ENCODE measurements at places on chromosomes 4 and X.

DNA sequence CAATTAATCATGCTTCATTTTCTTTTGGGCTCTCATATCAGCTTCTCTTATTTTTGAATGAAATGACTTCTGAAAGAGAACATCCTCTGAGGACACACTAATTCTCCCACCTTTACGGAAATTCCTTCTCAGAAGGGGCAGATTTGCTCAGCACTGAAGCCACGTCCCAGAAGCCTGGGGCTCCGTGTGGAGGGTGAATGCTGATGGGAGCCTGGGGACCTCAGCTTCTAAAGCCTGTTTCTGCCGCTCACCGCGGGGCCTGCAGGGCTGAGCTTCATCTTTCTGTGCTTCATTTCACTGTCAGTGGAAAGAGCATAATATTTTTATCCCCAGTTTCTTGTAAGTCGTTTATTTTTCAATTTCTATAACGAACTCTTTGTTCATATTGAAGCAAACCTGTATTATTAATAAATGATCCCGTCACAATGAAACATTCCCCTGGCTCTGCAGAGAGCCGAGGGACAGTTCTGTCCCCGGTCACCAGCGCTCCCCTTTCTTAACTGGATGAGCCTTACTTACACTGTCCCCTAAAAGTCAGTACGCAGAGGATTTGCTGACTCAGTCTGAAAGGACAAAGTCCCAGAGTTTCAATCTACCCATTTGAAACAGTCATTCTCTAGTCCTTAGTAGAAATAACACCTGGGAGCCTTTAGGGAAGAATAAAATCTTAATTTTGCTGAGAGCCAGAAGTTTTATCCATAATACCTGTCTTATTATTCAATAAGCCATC is 364.6 kb upstream of the FAT1 start:
- DNase-seq, result no peak

DNA sequence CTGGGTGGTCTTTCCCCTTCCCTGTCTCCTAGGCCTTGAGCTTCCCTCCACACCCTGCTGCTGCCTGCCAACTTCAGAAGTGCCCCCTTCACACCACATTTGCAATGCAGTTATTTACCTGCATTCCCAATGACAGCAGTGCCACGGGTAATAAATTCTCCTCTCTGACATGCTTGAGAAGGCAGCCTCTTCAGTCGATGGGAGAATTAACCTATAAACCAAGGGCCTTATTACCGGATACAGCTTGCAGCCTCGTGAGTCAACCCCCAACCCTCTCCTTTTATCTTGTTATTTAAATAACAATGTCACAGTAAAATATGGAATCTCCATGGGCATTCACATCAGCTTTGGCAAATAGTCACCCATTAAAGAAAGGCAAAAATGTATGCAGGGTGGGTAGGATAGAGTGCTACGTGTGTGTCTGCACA is 34.7 kb upstream of the LGI2 start:
- no peak for DNase-seq

- no peak for DNase-seq
Measured at GRCh38 chrX:67749536-67749935, 205.7 kb downstream of the AR start.

DNA sequence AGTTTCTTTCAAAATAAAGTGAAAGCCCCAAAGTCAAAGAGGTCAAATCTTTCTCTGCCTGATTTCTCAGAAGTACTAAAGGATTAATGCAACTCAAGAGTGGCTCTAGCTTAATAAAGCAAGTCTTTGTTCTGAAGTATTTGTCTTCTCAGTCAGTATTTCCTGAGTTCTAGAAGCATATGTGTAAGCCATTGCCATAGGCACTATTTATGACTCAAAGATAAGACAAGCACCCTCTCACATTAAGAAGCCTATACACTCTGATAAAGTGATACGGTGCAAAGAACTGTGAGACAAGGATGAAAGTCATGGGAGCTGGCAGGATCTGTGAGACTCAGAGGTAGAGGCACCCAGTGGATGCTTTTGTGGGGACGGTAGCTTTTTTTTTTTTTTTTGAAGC is 60.9 kb downstream of the AASDH start:
- DNase-seq, result no peak

DNA sequence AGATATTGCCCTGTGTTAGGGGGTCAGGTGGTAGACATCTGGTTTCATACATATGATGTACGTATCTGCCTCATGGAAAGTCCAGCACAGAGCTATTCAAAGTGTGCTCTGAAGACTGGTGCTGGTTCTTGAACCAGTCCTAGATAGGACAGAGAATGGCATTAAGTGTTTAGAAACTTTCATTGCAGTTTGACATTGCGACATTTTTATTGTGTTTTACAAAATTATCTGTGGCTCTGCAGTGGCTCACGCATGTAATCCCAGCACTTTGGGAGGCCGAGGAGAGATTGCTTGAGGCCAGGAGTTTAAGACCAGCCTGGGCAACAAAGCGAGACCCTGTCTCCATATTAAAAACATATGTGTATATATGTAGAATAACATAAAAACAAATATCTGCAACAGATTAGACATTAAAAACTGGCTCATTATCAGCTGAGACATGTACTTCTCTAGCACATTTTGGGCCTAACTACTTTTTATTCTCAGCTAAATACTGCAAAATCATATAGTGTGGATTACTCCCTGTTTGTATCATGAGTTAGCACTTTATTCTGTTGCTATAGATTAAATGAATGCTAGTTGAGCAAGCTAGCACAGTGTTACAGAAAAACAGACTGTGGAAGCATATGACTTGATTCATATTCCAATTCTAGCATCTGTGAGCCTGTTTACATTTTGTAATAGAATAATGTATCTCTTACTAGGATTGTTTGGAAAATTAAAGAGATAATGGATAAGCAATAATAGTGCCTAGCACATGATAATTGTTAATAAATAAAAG is 57.1 kb downstream of the USP9X start:
- no peak for DNase-seq

DNA sequence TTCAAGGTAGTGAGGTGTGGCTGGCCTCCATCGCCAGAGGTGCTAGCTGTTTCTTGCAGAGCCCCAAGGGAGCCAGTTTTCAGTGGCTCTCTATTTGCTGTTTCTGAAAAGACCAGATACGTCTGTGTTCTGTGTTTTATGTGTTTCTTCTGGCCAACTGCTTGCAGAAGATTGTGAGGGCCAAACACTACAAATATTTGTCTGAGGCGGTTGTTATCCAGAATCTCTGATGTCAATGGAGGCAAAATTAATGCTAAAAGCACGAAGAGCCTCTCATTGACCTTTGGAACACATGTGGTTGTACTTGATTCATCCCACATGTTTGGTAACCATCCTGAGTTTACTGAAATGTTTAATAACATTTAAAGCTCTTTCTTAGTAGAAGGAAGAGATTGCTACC is 113.9 kb downstream of the CT47B1 start:
- no peak for DNase-seq

GRCh38 chr4:74543231-74543781 is 98.4 kb downstream of the AREG start:
- no peak for DNase-seq

- no peak for DNase-seq
Measured at GRCh38 chr4:151323667-151324066, 1.7 kb downstream of the SH3D19 start.

DNA sequence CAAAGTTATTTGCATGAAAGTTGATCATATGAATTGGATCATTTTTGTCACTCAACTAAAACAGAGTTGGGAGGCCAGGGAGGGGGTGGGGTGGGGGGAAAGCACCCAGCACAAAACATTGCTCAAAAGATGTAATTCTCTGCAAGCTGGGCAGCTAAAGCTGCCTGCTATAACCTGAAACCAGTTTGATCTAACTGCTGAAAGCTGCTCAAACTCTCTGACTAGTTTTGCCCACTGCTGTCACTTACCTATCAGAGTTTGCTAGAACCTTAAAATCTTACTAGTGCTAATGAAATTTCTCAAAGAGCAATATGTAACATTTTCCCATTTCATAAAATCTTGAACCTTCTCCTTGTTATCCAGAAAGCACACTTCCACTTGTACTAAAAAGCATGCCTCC is 10.4 kb downstream of the CXCL8 start:
- no peak for DNase-seq

GRCh38 chrX:69318651-69319340 is 153.5 kb upstream of the PJA1 start:
- DNase-seq, result no peak

- DNase-seq, result no peak
Measured at GRCh38 chrX:37752936-37753335, 26.9 kb upstream of the CYBB start.

DNA sequence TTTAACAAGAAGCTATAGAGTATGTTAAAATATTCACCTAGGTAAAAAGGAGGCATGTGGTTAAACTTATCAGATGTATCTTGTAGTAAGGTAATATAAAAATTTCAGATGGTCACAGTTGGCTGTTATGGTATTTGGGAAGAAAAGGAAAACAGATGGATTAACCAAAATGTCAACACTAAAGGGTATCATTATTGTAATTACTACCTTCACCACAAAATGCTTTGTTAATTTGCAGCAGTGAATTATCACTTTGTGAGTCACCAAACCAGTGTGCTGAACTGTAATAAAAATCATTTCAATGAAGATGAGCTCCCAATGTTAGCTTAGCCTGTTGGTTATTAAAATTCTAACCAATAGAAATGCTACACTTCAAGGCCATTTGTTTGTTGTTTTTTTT is 233.9 kb downstream of the RPA4 start:
- no peak for DNase-seq

DNA sequence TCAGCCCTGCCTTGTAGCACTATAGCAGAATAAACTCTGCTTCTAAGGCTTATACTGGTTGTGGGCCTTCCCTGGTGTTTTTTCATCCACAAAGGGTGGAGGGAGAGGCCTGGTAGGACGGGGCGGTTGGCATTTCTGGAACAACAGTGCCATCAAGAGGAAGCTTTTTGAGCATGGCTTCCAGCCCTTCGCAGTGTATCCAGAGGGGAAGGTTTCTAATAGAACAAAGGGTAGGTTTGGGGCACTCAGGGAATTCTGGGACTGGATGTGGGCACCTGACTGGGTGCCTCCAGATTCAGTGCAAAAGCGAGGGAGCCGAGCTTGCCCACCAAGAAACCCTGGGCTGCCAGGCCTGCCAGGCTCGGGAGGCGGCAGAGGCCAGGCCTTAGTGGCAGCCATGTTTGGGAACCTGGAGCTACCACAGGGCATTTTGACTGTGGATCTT is 229.6 kb upstream of the AGTR2 start:
- DNase-seq, result no peak

- DNase-seq, result no peak
Measured at GRCh38 chr4:45324455-45325417, 598.4 kb upstream of the GNPDA2 start.

DNA sequence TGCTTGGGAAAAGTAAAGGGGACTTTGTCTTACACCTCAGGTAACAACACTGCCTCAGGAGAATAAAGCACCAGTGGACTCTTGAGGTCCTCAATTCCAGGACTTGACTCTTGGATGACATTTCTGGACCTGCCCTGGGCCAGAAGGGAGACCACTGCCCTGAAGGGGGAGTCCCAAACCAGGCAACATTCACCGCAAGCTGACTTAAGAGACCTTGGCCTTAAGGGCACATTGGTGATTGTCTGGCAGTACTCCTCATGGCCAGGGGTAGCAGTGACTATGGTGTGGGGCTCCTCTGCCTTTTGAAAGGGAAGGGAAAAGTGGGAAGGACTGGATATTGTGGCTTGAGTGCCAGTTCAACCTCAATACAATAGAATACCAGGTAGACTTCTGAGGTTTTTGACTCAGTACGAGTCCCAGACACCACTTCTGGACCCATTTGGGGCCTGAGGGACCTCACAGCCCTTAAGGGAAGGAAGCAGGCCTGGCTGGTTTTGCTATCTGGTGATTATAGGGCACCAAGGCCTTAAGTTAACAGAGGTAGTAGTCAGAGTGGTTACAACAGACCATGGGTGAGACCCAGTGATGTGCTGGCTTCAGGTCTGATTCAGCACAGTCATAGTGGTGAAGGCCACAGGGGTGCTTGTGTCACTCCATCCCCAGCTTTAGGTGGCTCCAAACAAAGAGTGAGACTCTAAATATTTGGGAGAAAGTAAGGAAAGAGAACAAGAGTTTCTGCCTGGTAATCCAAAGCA is 121.2 kb upstream of the TET2 start:
- no peak for DNase-seq

- no peak for DNase-seq
Measured at GRCh38 chr4:184889666-184890335, 64.0 kb upstream of the ACSL1 start.

GRCh38 chr4:119087121-119087520 is 48.5 kb upstream of the MYOZ2 start:
- DNase-seq, result no peak

DNA sequence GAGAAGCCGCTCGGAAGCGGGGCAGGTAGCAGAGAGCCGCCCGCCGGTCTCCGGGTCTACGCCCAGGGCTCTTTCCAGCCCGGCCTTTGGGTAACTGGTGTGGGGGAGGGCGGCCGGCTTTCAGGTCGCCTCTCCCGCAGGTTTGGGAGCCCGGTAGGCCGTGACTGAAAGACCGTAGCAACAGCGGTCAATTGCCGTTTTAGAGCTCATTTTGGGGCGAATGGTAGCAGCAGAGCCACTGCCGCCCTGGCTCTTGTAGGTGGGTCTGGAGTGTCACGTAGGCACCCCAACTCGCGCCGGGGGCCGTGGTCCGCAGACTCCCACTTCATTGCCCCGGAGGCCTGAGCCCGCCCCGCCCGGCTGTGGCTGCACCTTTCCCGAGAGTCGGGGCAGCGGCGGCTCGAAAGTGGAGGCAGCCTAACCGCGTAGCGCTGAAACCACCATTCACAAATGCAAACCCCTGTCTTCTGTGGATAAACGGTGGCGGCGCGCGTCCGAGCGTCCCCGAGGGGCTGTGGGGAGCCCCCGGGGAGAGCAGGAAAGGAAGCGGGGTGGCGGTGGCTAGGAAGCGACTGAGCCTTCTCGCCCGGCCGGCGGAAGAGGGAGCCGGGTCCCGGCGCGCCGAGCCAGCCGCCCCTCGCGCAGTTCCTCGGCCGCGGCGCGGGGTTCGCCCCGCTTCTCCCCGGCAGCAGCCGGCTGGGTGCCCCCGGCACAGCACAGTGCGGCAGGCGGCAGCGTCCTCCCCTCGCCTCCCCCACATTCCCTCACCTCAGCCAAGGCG is 2185.1 kb upstream of the TENM3 start:
- DNase-seq, result no peak

DNA sequence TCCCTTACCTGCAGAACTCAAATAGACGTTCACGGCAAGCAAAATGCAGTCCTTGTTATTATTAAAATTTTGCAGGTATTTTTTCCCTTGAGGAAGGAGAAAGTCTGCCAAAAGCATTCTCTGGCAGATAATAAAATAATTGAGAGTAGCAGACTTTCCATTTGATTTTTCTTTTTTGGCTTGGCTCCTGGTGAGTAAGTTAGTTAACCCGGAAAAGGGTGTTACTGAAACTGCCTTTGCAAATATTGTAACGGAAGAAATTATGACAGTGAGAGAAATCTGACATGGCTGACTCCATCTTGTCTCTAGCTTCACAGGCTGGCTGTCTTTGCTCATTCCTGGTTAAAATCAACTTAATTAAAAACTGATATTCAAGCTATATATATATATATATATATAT is 100.5 kb downstream of the GPR143 start:
- no peak for DNase-seq

- DNase-seq, result peak; percentile 63
Measured at GRCh38 chrX:151396825-151397740, at the start of gene VMA21. Gene VMA21, plus strand, starts transcription at chrX:151397206. Its CDS starts 103 bp downstream, at chrX:151397309.

- DNase-seq, result no peak
Measured at GRCh38 chr4:53274609-53275268, 91.1 kb downstream of the SCFD2 start.
